Tibial nerve (tissue), 4 donors: ENCODE measurements at places on chromosomes 1 and 21. TPM values are rescaled to one million over a fixed set of nuclear protein-coding genes. Genes with fewer than 3 reads are reported as not detected.

The OR2T35 gene
- not detected for total RNA-seq

The SH3D21 gene
- 4.1 TPM for total RNA-seq

The LRRC53 gene
- not detected for total RNA-seq

The RNU1-2 gene
- under 0.01 TPM for total RNA-seq

The LHX8 gene
- not detected for total RNA-seq

The LCE2C gene
- total RNA-seq, result not detected

The TMEM52 gene
- total RNA-seq, result not detected

DNA sequence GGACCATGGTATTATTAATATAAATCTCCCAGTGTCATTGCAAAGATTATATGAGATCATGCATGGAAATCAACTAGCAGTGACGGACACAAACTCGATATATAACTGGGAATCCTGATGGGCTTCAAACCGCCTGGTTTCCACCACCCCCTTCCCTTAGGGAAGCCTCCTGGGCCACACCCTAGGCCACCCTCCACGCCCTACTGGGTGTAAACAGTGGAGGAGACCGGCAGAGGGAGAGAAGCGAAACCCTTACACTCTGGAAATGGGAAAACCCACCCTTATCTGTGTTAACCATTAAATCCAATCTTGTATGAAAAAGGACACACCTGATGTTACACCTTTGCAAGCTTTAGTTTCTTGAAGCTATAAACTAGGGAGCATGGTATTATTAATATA, 595 bp upstream of the ZNHIT6 start:
- DNase-seq, result no peak

DNA sequence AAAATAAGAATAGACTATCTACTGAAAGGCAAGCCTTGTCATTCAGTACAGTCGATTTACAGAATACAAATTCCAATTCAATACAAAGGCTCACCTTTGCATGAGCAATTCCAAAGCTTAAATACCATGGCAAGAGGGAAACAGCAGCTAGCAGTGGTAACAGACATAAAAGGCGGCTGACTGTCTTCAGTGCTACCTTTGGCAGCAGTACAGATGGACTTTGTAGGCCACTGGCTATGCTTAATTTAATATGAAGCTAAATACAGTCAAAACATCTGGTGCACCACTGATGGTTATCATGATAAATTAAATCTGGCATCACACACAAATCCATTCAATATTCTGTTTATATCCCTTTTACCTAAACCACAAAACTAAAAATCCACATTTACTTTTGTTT, 62.4 kb downstream of the RERE start:
- no peak for DNase-seq

DNA sequence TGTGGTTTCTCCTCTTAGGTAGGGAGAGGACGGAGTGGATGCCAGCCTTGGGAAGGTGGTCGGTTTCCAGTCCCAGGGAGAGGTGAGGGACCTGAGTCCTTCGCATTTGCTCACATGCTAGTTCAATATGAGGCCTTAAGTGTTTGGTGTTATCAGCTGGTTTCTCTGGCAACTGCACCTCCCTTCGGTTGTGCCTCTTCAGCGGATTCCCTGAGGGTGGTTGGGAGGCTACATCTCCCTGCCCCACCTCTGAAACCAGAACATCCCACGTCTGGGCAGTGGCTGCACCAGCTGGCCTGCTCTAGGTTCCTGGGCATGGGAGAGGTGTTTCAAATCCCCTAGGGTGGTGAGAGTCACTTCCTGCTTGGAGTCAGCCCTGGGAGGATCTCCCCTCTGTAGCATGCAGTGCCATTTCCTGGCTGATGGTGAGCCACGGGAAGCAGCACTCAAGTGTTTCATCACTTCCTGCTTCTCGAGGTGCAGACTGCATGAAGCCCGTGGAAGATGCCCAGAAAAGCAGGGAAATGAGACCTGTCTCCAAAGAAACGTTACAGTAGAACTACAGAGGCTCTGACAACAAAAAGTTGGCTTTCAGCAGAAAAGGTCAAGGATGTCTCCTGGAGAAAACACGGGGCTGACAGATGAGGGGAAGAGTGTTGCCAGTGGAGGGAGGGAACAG, 4.5 kb downstream of the TMEM125 start:
- DNase-seq, result no peak

GRCh38 chr1:172698224-172698623, 39.3 kb downstream of the FASLG start:
- no peak for DNase-seq

- no peak for DNase-seq
Measured at GRCh38 chr1:32276032-32276782, 15.7 kb upstream of the HDAC1 start.

DNA sequence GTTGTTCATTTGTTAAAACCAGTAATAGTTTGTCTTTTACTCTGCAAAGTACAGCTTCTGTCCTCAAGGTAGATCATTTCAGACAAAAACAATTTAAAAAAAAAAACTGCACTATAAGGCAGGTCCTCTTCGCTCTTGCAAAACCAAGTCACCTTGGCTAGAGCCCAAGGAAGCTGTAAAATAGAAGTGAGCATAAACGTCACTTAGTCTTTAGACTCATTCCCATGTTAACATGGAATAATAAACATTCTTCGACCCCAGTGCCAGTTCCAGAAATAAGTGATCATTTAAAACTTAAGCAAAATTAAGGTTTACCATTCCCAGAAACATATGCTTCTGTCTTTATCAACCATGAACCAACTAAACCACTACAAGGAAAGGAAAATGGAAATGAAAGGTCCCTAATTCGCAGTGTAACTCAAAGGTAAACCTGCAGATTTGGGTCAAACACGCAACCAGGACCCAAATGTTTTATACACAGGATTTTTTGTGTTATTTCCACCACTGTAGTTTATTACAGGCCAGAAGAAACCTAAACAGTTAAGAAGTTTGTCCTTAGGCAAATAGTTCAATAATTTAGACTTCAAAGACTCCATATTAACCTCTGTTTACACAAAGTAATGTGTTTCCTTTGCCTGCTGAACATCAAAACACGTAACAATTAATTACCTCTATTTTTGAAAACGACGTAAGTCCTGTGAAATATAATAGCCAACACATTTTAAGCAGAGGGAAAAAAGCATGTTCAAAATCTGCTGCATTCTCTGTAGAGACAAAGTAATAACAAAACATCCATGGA, 54.6 kb downstream of the TGFBR3 start:
- peak; percentile 40 for DNase-seq

GRCh38 chr1:68278221-68278620, 45.9 kb upstream of the WLS start:
- DNase-seq, result no peak

DNA sequence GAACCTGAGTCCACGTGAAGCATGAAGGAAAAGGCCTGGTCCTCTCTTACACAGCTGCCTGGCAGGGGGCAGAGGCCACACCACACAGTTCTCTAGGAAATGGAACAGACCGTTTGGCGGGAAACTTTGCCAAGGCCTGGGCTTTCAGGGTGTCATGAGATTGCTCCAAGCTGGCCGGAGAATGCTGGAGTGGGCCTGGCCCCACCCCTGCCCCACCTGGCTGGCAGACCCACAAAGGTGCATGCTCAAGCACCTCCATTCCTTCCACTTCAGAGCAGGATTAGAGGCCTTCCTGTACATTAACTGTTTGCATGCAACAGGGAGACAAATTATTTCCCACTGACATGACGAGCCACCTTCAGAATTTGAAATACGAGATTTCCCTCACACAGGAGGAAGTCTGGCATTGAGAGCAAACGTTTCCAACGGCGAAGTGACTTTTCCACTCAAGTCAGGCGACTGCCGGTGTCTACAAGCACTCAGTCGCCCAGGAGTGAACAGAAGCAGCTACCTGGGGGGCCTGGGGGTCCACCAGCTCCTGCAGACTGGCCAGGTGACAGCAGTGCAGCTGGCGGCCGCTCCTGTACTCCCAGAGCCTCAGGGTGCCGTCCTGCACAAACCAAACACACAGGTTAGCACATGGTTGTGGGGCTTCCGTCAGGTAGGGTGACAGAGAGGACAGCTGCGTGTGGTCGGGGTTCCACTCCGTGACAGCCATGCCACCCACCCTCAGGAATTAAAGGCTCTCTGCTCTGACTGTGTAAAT, 24.0 kb downstream of the WDR4 start:
- no peak for DNase-seq

GRCh38 chr1:56755911-56756310, 63.3 kb downstream of the FYB2 start:
- no peak for DNase-seq
